HCEC 1CT (cell line): ENCODE measurements at places on chromosomes 4 and X.

GRCh38 chr4:145816091-145816490 is 122.5 kb downstream of the ZNF827 start:
- DNase-seq, result no peak

- no peak for DNase-seq
Observed at GRCh38 chrX:44747317-44747716, 96.5 kb upstream of the DUSP21 start.

GRCh38 chr4:119116925-119117900 is 18.4 kb upstream of the MYOZ2 start:
- DNase-seq, result no peak

GRCh38 chrX:69237236-69237635 is 72.0 kb upstream of the PJA1 start:
- no peak for DNase-seq
